Stimulated activated CD4-positive, alpha-beta T cell treated with anti-CD3 and anti-CD28 coated beads, Interleukin-1b, Interleukin-23, amount 100 ng/mL, for 4 hours (primary cell): ENCODE measurements at places on chromosomes 6 and 20.

- no peak for DNase-seq
Measured at GRCh38 chr20:43658723-43659419, 8.0 kb upstream of the MYBL2 start.

GRCh38 chr6:6694368-6694780 lies 105.9 kb downstream of the LY86 start:
- DNase-seq = no peak

DNA sequence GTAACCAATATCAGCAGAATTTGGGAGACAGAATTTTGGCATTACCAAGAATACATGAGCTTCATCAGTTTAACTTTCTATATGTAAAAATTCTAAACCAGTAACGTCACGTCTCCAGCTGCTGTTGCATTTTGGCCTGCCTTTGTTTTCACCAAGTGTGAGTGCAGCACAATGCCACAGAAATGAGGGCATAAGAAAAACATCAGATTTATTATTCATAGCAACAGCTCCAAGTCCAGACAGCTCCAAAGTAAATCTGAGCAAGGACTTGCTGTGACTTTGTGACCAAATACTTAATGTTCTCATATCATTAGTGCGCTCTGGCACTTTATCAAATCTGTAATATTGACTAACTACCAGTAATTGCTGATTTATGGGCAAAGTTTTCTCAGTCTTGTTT lies 11.0 kb upstream of the FBXL4 start:
- DNase-seq = no peak

- no peak for DNase-seq
Measured at GRCh38 chr6:153059757-153060156, 57.2 kb upstream of the MTRF1L start.

GRCh38 chr6:134873500-134874388 lies 76.2 kb downstream of the ALDH8A1 start:
- DNase-seq = peak; percentile 11

DNA sequence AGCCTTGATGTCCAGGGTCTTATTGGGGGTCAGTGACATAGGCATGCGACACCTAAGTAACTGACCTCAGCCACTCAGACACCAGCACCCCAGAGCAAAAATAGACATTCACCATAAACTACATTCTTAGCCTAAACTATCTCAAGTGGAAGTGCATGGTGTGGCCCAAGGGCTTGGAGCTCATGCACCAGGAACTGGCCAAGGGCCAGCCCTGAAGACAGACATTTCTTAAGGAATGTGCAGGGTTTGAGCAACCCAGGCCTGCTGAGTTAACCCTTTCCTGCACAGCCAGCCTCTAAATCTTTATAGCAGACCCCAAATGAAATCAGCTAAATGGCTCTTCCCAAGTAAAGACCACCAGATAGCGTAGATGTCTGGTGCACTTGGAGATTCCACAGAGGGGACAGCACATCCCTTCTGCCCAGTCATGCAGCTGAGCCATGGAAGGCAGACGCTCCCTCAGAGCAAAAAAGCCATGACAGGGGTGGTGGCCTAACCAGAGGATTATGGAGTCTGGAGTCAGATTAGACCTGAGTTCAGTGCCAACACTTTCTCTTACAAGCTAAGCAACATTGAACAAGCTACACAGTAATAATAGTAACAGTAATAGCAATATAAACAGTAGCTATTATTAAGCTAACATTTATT lies 222.6 kb downstream of the ZMYND8 start:
- DNase-seq = no peak

DNA sequence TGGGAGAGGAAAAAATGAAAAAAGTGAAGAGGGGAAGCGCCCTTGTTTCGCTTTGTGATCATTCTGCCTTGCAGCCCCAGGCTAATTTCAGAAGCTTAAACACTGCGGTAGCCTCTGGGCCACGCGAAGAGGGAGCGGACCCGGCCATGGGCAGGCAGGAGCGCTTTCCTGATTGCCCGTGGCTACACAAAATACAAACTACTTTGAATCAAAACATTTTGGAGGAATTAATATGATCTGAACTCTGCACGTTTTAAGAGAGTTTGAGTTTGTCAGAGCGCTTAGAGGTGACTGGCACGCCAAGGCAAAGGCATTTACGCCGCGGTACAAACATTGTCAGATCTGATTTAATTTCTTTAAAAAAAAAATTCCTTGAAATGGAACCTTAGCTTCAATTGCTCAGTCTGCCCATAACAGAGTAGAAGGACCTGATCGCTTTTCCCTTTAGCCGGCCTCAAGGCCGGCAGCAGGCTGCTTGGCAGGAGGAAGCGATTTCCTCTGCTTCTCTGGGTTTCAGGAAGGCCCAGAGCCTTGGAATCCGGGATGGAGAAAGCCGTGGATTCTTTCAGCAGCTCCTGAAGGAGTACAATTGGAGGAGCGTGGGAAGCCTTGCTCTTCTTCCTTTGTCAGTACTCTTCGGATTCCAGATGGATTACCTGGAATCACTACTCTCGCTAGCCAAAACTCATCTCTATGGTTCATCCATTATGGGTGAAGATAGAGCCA lies 9.7 kb downstream of the TFAP2D start:
- DNase-seq = no peak
